Activated T-helper 1 cell treated with anti-CD3 and anti-CD28 coated beads, Interleukin-12 subunit alpha, Interleukin-12 subunit beta, Interleukin-2, Interleukin-4 antibody, amounts not matched to agents 30 ng/mL and 10 ng/mL and 1 ng/mL, durations not matched to agents 14 hours and 24 hours and 36 hours (primary cell): ENCODE measurements at places on chromosomes 13 and 19.

- no peak for DNase-seq
Observed at GRCh38 chr19:40243181-40243580, 16.7 kb upstream of the CCNP start.

DNA sequence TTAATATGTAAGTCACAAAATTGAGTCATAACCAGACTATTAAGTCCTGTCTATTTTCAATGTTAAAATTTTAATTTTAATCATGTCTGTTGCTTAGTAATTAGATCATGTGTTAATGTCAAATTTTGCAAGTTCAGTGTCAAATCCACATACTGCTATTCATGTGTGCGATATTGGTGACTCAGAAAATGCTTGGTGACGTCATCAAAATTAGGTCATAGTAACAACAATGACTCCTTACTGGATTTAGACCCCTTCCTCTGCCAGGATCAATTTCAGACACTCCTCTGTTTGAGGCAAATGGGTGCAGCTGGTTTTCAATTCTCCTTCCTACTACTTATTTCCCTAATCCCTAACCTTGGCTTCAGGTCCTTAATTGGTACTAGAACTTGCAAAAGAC is 1394.3 kb upstream of the SLC10A2 start:
- no peak for DNase-seq

GRCh38 chr13:113418722-113419049 is 34.6 kb downstream of the ADPRHL1 start:
- no peak for DNase-seq

GRCh38 chr19:50952910-50953309 is at the start of gene KLK5:
Gene KLK5 (minus strand): TSS chr19:50953038. CDS start chr19:50952657, 381 bp downstream.
- DNase-seq = no peak

GRCh38 chr13:53648673-53649072 is 620.1 kb downstream of the OLFM4 start:
- no peak for DNase-seq

GRCh38 chr13:99871249-99871898 is 100.2 kb downstream of the ZIC5 start:
- no peak for DNase-seq

- peak; percentile 7 for DNase-seq
Observed at GRCh38 chr13:24097064-24097463, 63.5 kb upstream of the SPATA13 start.

DNA sequence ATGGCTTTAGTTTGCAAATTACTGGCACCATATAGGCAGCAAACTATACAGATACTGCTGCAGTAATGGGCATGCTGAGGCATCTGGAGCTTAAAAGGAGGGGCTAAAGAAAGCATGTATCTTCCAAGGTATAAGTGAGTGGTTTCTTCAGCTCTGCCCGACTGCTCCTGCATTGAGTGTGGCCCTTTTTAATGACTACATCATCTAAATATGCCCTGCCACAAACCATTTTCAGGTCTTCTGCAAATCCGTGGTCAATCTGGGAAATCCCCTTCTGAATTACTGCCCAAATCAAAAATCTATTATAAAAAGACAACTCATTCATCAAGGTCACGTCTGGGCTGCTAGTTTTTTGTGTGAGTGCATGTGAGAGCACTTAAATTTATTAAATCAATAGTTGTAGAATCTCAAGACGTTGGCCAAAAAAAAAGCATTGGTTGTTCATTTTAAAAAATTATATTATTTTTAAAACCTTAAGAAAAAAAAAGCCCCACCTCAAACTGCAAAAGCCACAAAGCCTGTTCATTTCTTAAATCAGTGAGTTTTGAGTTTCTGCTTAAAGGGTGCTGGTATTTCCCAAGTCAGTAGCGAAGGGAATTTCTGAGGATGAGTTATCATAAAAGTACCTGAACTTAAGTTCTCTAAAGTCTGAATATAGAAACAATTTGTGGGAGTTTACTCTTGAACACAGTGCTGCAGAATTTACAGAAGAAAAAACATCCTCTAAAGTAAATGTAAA is 16.3 kb downstream of the LCP1 start:
- DNase-seq = peak; percentile 24

DNA sequence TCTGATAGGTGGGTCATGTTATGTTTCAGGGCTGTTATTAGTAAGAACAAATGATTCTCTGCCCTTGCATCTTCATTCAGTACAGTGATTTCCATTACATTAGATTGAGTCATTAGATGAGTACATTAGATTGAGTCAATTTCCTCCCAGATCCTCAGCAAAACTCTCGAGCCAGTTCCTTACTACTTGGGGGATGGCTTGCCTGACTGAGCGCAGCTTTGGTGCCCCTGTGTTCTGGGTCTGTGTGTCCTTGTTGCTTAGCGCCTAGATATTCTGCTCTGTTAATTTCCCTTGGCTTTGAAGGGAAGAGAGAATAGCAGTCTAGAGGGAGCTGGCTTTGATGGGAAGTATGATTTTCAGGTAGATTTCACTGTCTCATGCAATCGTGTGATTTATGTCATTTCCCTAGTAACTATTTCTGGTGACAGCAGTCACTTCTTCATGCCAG is 19.1 kb upstream of the SCEL start:
- no peak for DNase-seq

DNA sequence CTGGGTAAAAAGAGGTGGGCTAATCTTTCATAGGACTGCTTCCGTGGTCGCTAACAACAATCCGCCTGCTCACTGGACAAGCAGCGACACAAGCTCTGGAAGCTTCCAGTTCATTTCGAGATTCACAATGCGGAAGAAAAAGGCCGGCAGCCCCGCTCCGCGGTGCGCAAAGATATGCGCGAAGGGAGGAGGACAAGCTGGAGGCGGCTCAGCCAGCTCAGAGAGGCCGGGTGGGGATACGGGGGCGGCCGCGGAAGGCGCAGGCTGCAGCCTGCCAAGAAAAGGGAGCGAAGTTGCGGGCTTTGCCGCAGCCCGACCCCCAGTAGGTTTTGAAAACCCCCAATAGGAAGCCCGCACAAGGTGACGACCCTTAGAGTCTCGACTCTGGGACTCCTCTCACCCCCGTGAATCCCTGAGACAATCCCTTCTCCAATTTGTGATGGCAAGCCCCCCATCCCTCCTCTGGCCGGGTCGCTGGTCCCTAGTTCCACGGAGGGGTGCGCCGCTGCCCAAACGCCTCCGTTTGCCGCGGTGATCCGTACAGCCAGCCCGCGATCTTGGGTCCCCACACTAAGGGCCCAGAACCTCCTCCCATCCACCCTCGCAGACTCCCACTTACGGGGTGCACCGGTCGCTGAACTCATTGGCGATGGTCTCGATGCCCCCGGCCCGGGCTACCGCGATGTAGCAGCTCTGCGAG is 697 bp downstream of the HSPH1 start:
- peak; percentile 64 for DNase-seq

GRCh38 chr19:45972081-45972946 is 1.4 kb downstream of the NOVA2 start:
- DNase-seq = peak; percentile 6

DNA sequence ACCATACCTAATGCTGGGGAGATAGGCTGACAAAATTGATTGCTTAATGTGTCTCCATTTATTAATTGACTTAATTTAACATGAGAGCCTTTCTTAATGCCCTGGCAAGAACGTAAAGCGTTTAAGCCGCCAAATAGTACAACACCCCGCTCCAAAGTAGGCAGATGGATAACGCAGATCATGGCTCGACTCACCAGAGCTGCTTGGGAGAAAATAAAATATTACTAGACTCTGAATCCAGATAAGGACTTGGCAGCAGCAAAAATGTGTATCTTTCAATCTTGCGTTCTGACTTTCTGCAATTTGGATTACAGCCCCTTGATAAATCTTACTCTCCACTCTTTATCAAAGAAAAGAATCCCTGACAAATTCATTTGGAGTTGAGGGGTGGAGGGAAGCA is 403 bp upstream of the SIAH3 start:
- DNase-seq = no peak

DNA sequence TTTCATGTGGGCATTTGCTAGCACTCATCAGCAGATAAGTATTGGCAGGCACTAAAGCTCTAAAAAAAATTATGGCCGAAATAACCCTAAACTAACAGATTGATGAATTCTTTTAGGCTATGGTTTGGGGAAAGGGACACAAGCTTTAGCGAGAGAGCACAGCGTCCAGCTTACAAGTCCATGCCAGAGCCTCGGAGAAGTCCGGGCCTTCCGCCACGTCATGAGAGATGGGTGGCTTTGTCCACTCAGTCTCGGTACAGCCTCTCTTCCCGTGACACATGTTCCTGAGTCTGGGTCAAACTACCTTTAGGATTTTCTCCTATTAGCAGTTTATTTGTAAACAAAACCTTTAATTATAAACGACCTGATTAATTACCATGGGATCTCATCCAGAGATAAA is 27.7 kb downstream of the TMTC4 start:
- no peak for DNase-seq

- DNase-seq = no peak
Observed at GRCh38 chr19:52987221-52987620, 24.5 kb upstream of the ZNF816 start.

- DNase-seq = no peak
Observed at GRCh38 chr19:13069415-13070359, 33.0 kb downstream of the LYL1 start.

GRCh38 chr19:19381007-19381926 is 24.2 kb upstream of the GATAD2A start:
- DNase-seq = no peak

DNA sequence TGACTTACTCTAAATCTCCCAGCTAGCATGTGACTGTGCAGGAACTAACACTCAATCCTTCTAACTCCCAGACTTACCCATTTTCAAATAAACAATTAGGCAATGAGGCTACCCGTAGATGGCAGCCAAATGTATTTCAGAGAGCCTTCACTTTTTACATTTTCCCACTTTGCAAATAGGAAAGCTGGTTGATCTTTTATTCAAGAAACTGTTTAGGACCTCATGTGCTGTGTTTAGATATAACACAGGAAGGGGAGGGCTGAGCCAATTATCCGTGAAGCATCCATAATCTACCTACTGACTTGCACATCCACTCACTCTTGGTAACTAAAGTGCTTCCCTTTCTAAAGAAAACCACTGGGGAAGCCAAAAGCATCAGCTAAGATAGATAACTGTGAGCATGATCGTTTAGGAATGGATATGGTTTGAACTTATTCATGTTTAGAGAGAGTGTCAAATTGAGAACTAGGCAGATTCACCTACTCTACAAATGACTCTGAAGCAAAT is 33.4 kb downstream of the MBNL2 start:
- no peak for DNase-seq

DNA sequence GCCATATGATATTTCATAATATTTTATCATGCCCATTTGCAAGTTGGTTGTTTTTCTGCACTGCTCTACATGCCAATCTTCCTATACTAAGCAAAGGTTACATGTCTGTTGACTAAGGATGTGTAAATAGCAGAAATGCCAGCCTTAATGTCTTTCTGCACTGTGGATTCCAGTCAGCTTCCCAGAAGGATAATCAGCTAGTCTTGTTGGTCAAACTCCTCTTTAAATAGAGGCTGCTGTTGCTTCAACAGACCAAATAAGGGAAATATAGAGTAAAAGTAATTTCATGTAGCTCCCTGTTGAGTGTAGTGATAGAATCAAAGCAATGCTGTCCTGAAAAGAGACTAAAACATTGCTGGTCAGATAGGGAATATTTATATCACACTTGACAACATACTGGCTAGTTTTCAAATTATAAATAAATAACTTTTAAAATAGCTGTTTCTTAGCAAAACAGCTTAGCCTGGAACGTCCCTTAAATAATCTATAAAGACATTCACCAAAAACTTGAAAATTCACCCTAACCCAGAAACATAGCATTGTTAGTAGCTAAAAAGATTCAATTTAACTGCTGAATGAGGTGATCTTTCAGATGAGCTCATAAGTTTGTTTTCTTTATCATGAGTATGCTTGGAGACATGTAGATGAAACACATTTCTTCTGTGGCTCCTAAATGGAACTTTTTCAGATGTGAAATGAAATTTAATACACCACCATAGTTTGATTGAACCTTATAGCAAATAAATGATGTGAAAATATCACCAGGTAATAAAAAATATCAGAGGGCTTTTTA is 56.6 kb downstream of the FRY start:
- no peak for DNase-seq

DNA sequence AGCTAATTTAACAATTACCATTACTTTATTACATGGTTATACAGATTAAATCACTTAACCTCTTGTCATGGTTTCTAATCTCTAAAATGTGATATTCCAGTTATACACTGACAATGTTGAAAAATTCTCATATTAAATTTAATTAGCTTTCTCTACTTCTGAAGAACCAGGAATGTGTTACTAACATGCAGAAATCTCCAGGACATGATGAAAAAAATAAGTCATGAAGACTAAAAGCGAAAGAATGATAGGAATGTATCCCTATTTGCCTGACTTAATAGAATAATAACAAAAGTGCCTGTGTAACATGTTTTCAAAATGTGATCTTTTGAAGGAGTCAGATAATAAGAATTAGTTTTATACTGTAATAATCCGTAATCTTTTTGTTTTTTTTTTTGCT is 2823.7 kb upstream of the PCDH20 start:
- no peak for DNase-seq
